ENCODE measurements at places on chromosomes 2 and 18.

DNA sequence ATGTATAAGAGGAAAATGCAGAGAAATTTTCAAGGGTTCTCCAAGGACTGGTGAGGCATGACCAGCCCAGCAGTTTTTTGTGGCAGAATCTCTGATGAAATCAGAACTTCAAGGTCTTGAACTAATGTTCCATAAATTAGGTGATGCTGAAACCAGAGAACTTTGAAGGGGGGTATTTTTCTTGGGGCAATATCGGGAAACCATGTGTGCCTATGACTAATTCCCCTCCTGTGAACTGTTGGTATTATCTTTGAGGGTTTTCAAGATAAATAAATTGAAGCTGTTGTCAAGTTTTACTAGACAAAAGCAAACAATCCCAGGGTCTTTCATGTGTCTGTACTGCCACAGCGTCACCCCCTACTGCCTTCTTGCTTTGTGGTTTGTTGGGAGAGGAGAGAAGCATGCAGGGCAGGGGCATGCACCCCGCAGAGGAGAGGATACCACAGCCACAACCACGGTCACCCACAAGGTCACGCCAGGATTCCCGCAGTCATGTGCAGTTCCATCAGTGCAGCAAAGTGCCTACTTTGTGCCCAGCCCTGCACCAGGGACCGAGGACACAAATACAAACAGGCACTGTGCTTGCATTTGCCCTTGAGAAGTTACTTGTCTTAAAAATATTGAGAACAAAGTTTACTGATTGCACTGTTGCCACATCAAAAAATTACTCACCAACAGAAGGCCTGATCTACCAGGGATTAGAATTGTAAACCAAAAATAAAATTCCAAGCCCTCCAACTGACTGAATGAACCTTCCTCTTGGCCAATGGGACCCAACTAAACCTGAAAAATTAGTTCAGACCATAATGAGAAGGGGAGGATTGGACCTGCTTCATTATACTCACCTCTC, 413.3 kb upstream of the TRIB2 start:
- peak; percentile 57 for DNase-seq

DNA sequence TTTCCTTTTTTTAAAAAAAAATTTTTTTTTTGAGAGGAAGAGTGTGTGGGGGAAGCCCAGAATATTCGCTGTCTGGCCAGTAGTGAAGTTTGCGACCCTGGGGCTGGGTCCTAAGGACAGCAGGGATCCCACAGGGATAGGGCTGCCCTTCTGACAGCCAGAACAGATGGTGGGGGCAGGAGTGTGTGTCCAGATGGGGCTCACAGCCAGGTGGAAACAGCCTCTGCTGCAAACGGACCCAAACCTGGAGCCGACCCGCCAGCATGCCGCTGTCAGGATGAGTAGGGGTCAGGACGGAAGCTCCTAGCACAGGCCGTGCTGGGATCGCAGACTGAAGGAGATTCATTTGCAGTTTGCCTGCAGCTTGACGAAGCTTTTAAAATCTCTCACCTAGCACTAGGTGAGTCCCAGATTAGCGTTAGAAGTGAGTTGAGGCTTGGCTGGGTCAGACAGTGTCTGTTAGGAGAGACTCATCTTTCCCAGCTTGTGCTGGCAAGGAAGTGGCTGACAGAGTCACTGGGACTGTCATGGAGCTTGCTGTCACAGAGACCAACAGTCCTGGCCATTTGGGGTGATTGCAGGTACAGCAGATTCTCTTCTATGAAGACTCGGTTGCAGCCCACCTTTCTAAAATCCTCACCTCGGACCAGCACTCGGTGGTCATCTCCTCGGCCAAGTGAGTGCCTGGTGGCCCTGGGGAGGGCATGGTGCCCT, 93.4 kb downstream of the DGKD start:
- no peak for DNase-seq

DNA sequence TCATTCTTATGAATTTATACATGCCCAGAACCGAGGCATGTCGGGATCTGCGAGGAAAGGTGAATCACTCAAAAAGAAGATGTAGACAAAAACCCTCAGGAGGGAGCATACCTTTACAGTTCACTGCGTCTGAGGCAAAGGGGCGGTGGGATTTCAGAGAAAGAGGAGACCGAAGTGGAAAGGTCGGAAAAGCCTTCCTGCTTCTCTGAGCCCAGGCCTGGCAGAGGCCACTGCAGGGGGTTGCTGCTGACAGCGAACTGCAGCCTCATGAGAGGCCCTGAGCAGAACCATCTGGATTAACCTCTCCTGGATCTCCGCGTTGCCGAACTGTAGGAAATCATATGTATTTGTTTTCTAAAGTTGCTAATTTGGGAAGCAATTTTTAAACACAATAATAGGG, 713.1 kb upstream of the SOX11 start:
- no peak for DNase-seq

- DNase-seq: peak; percentile 14
These were observed 104.2 kb downstream of the LRRC30 start for GRCh38 chr18:7334973-7335568.

DNA sequence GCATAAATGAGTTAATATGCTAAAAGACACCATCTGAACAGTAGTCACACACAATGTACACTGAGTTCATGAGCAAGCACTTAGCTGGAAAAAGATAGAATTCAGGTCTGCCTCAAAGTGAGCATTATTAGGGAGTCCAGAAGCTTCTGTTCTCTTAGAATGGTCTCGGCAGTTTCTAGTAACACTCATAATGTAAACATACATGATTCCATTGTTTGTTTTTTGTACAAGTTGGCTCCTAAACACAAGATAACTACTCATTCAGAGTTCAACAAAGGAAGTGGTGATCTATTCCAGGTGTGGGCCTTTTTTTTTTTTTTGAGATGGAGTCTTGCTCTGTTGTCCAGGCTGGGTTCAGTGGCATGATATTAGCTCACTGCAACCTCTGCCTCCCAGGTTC, 66.2 kb downstream of the ESCO1 start:
- no peak for DNase-seq

- DNase-seq: no peak
These were observed 246.0 kb upstream of the KCNJ3 start for GRCh38 chr2:154452471-154452870.

DNA sequence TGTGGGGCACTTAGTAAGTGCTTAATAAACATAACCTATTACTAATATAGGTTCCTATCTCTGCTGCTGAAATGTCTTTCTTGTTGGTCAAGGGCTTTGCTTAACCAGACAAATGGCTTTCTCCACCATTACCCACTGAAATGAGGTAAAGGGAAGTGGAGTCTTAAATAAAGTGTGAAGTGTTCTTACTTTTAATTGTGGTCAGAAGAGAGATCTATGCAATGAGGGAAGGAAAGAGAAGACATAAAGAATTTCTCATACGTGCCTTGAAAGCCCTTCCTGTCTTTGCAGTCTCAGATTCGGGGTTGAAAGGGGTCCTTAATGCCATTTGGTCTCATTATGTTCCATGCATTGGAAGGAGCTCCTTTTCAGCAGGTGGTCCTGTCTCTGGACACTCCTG, 6.9 kb upstream of the CXCR4 start:
- no peak for DNase-seq

All from kidney tubule cell (primary cell).